ENCODE measurements at places on chromosomes 7 and 10.

DNA sequence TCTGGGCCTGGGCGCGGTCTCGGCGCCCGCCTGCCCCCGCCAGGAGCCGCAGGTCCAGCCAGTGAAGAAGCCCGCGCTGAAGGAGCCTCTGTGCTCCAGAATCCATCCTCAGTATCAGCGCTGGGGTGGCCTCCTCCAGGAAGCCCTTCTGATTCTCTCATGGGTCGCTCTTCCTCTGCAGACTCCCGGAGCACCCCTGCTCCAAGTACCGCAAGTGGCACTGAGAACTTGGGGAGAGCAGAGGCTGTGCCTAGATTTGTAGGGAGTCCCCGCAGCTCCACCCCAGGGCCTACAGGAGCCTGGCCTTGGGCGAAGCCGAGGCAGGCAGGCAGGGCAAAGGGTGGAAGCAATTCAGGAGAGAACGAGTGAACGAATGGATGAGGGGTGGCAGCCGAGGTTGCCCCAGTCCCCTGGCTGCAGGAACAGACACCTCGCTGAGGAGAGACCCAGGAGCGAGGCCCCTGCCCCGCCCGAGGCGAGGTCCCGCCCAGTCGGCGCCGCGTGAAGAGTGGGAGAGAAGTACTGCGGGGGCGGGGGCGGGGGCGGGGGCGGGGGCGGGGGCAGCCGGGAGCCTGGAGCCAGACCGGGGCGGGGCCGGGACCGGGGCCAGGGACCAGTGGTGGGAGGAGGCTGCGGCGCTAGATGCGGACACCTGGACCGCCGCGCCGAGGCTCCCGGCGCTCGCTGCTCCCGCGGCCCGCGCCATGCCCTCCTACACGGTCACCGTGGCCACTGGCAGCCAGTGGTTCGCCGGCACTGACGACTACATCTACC, at the start of gene ALOX5:
TSS of gene ALOX5 (plus strand) at position 641 of the 774 bp plus-strand sequence. CDS start at position 705, 64 bp downstream.
- no peak for DNase-seq

DNA sequence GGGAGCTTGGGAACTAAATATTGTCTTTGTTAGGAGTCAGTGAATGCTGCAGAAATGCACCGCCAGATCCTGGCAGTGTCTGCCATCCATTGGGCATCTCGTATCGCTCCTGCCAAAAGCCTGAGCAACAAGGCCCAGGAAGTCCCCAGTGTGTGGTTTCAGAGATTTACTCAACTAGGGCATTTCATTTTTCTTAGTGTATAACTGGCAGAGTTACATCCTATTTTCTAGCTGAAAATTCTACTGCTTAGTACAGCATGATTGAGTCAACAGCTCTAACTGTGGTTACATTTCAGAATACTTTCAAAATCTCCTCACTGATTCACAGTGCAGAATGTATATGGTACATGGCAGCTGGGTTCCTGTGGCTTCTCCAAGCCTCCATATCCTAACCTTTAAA, 95.8 kb upstream of the CREB5 start:
- DNase-seq = no peak

- DNase-seq = no peak
Measured at GRCh38 chr7:47757921-47758411, 176.1 kb upstream of the TNS3 start.

- DNase-seq = no peak
Measured at GRCh38 chr7:87206361-87206760, 13.2 kb downstream of the TMEM243 start.

DNA sequence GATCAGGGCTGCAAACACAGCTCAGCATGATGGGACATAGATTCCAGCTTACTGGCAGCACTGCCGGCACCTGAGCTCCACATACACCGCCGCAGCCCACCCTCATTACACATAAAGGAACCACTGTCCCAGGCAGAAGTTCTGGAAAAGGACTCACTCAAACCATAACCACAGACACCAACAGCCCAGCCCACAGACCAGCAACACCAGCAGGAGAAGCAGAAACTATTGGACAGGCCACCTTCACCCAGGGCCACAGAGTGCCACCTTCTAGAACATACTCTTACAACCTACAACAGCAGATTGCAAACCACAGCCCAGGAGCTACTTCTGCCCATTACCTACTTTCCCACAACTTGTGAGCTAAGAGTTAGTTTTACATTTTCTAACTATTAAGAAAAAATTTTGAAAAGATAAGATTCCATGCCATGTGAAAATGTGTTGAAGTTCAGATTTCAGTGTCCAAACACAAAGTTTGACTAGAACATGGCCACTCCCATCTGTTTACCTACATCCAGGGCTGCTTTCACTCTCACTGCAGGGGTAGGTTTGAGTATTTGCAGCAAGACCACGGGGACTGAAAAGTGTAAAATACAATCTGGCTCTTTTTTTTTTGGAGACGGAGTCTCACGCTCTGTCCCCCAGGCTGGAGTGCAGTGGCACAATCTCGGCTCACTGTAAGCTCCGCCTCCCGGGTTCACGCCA, 153.0 kb downstream of the TNS3 start:
- DNase-seq = no peak

GRCh38 chr10:71854031-71854430, 3.0 kb upstream of the PSAP start:
- DNase-seq = no peak
